Ammon's horn (tissue), 1 donor: ENCODE measurements at places on chromosomes 6 and 20.
A peak's percentile ranks its signal among the peaks of the same experiment; 100 is the strongest.

GRCh38 chr20:5511930-5512329, 195.2 kb upstream of the PROKR2 start:
- DNase-seq, result no peak

- DNase-seq, result no peak
Measured at GRCh38 chr20:50335105-50335504, 144.5 kb downstream of the CEBPB start.

DNA sequence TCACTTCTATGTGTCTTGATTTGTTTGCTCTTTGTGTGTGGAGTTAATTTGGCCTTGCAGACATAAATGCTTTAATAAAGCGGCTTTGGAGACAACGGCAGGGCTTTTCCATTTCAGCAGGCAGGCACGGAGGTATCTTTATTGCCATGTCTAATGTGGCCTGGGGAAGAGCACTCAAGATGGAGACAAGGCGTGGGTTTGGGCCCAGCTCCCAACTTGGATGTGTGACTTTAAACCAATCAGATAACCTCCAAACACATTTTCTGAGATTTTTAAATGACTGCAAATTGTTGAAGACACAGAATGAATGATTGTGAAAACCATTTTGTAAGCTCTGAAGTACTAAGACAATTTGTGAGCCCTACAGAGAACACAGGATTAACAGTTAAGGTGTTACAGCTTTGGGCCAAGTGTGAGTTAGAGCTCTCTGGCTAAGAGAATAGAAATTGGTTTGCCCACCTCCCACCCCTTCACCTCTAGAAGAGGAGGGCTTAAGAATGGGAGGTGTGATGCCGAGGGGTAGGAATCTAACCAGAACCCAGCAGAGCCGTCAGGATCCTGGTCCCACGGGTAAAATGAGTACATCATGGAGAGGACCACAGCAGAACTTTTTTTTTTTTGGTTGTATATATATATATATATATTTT, 9.0 kb downstream of the DYNLT1 start:
- no peak for DNase-seq

GRCh38 chr6:158808442-158808833, 10.7 kb downstream of the EZR start:
- DNase-seq, result no peak

DNA sequence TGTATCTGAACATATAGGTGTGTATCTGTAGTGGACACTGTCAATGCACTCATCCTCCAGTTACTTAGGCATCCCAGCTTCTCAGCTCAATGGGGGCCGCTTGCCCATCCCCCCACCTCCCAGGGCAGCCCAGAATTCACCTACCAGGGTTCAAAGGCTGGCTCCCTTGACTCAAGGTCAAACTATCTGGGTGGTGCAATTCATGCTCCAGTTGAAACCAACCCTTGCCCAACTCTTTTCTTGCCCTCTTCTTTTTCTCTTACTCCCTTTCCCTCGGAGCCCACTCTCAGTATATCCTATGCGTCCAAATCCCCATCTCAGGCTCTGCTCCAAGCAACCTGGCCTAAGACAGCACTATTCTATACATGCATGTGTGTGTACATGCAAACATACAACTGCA, 127.4 kb downstream of the BCAS1 start:
- DNase-seq, result no peak

GRCh38 chr6:44851176-44851575, 463.7 kb downstream of the CDC5L start:
- DNase-seq, result no peak

DNA sequence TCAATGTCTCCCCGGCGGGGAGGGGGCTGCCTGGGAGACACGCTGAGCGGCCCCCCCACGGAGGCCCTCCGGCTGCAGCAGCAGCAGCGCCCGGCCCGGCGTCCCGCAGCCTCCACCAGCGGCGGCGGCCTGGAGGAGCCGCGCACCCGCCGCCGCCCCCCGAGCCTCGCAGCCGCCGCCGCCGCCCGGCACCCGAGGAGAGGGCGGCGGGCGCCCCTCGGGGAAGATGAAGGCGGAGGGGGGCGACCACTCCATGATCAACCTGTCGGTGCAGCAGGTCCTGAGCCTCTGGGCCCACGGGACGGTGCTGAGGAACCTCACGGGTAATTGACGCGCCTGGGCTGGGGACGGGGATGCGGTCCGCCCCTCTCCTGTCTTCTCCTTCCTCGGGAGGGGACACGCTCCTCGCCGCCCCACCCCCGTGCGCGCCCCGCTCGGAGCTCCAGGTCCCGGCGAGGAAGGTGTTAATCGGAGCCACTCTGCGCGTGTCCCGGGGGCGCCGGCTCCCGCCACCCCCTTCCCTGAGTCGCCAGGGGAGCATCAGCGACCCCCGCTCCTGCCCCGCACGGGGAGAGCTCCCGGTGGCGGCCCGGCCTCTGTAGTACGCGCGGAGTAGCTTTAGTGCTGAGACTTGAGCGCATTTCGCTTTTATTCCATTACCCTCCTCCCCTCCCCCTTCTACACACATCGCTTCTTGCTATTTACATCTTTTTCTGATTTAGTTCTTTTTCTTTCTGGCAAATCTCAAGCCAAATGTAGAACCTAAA, 686 bp downstream of the TMEM170B start:
- DNase-seq, result peak; percentile 55

DNA sequence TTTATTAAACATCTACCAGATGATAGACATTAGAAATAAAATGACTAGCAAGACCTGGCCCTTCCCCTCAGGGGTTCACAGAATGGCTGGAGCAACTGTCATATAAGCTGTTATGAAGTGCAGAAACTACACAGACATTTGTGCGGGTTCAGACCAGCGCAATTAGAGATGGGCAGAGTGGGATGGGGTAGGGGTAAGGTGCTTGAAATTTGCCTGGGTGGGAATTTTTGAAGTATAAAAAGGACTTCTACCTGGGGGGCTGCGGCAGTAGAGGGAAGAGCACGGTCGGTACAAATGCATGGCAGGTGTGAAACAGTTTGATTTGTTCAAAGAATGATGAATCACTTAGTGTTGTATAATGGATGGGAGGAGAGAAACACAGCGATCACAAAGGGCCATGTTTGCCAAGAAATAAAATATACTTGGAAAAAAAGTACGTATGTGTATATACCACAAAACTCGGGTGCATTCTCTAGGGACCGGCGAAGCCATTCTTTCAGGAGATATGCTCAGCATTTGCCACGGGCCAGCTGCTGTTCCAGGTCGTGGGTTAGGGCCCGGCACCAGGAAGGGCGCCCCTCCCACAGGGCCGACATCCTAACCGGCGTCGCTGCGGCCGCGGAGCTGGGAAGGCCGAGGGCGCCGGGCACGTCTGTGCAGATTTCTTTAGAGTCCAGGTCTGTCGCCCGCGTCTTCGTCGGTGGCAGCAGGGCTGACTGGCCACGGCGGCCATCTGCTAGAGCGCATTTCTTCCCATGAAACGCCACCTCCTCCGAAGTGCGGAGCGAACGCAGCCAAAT, 809 bp upstream of the NOL7 start:
- no peak for DNase-seq

DNA sequence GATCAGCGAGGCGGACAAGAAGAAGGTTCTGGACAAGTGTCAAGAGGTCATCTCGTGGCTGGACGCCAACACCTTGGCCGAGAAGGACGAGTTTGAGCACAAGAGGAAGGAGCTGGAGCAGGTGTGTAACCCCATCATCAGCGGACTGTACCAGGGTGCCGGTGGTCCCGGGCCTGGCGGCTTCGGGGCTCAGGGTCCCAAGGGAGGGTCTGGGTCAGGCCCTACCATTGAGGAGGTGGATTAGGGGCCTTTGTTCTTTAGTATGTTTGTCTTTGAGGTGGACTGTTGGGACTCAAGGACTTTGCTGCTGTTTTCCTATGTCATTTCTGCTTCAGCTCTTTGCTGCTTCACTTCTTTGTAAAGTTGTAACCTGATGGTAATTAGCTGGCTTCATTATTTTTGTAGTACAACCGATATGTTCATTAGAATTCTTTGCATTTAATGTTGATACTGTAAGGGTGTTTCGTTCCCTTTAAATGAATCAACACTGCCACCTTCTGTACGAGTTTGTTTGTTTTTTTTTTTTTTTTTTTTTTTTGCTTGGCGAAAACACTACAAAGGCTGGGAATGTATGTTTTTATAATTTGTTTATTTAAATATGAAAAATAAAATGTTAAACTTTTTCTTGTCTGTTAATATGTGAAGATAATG, 2.2 kb downstream of the HSPA1B start:
- peak; percentile 57 for DNase-seq

DNA sequence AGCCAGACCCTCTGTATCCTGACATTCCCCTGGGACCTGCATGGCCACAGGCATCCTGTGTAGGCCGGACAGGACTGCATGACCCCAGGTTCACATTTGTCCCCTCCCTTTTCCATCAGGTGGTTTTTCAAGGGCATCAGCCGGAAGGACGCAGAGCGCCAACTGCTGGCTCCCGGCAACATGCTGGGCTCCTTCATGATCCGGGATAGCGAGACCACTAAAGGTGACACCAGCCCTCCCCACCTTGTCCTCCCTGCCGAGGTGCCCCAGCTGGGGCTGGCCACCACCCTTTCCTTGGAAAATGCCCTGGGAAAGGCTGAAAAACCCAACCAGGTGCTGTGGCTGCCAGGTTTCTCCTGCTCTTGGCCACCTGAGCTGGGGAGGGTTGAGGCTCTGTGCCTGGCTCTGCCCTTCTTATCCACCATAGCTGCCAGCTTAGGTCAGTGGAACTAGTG, 27.6 kb downstream of the HCK start:
- no peak for DNase-seq

GRCh38 chr6:6694368-6694780, 105.9 kb downstream of the LY86 start:
- no peak for DNase-seq

GRCh38 chr6:119035459-119035858, 43.0 kb downstream of the FAM184A start:
- no peak for DNase-seq

- no peak for DNase-seq
Measured at GRCh38 chr6:27728442-27728841, 183.8 kb downstream of the OR2B2 start.

DNA sequence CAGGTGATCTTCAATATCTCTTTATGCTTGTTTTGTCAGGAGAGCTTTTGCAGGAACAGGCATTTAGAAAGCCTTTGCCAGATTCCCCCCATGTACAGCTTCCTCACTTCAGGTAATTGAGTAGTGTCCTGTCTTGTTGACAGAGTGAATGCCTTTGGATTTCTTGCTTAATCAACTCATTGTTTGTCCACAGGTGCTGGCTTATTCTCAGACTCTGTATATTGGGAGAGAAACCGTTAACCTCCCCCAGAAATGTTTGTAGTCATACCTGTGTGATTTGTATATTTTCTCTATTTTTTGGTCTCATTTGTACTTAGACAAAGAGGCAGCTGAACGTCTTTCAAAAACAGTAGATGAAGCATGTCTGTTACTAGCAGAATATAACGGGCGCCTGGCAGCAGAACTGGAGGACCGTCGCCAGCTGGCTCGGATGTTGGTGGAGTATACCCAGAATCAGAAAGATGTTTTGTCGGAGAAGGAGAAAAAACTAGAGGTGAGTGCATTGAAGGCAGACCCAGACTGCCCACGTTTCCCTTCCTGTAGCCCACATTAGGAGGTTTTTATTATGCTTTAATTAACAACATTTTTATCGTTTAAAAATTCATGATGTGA, 32.3 kb downstream of the RPRD1B start:
- DNase-seq, result peak; percentile 16

DNA sequence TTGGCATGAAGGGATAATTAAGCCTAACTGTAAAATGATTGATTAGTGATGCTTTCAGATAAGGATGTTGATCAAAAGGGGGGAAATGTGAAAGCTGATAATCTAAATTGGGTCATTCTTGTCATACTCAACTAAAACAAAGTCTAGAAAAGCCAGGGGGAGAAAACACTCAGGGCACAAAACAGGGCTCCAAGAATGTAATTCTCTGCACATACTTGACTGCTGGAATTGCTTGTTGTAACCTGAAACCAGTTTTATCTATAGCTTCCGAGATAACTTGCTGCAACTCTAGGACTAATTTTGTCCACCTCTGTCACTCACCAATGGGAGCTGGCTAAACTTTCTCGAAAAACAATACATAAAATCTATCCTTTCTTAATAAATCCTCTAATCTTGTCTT, 310.3 kb downstream of the CLVS2 start:
- DNase-seq, result no peak

DNA sequence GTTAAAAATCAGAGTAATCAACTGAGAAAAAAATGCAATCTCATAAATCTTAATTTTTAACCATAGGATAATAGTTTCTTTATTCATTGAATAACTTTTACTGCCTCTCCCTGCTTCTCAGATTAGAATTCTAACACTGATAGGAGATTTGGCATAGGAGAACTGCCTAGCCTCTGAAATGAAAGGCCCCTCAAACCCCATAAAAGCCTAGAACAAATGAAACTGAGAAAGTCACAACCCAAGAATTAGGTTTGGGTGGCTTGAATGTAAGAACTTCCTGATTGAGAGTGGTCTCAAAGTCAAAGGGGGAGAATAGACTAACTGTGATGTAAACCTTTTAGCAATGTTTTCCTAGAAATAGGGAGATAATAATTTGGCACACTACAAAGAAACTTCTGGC, 52.2 kb downstream of the SAMD5 start:
- DNase-seq, result no peak

GRCh38 chr6:131134980-131135243, 355 bp upstream of the AKAP7 start:
- no peak for DNase-seq

GRCh38 chr6:90212274-90212673, 84.4 kb downstream of the BACH2 start:
- DNase-seq, result no peak

GRCh38 chr6:44706011-44706410, 318.5 kb downstream of the CDC5L start:
- no peak for DNase-seq

GRCh38 chr20:44743080-44743701, 2.5 kb upstream of the KCNK15 start:
- no peak for DNase-seq

- DNase-seq, result no peak
Measured at GRCh38 chr6:85470023-85470410, 20.1 kb downstream of the NT5E start.

DNA sequence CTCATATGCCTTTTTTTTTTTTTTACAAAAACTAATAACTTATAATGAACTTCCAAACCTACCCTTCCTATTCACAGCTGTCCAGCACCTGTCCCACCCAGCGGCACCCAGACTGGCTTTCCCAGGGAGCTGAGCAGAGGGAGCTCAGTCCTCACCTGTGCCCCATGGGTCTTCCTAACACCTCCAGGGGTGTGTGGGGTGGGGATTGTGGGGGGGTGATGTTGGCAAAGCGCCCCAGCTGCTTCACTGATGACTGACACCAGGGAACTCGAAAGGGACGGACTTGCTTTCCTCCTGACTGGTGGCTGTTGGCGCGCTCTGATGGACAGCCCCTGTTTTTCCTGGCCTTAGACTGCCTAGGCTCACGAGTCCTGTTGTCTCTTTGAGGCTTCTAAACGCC, 14.2 kb upstream of the SYNJ2 start:
- no peak for DNase-seq

- no peak for DNase-seq
Measured at GRCh38 chr20:46400253-46400652, 6.2 kb downstream of the ELMO2 start.
